ENCODE measurements at places on chromosomes 13 and 19.

GRCh38 chr19:36013280-36014011 lies 567 bp downstream of the ALKBH6 start:
- no peak for DNase-seq

DNA sequence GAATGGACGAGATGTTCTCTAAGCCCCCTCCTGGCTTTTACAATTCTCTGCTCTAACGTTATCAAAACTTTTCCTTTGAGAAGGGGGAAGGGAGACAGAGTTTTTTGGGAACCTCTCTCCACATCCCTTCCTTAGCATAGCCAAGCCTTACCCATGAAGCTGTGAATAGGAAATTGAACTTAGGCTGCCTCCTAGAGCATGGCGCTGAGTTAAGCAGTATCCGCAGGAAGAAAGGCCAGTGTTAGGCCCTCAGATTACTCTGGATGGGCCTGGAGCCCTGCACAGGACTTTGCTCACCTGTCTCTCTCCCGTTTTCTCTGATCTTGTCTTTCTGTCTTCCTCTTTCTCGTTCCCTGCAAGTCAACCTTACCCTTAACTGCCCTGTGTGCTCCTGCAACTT lies 39.6 kb downstream of the CYP2B6 start:
- no peak for DNase-seq

DNA sequence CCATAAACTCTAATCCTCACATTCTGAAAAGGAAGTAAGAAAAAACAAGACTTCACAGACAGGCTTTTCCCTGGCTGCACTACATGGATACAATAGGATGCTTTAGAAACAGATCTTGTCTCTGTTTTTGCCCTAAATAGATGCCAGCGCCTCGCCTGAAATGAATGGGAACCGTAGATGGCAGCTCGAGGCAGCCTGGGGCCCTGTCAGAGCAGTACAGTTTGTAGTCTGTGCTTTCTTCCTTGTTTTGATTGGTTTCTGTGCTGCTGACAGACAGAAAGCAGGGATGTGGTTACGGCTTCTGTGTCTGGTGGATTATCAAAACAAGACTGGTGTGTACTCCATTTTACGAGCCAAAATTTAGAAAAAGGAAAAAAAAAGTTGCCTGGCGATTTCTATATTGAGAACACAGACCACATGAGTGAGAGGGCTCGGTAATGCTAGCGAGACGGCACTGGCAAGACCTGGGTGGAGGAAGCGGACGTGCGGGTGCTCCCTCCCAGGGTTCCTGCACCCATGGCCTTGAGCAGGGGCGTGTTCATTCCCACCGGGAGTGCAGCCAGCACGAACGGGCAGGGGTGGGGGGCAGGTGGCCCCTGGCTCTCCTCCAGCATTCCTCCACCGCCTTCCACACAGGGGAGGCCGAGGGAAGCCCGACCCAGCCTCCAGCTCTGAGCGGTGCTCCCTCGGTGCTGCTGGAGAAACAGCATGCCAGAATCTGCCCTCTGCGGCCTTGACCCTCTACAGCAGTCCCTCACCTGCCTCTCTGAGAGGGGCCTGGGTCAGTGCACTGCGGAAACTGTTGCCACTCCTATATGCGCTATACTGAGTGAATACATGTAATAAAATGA lies 37.6 kb upstream of the C1QTNF9 start:
- DNase-seq: no peak

GRCh38 chr13:23724196-23724970 lies 154.2 kb downstream of the TNFRSF19 start:
- no peak for DNase-seq

GRCh38 chr19:7865262-7865911 lies 8.8 kb downstream of the PRR36 start:
- no peak for DNase-seq

GRCh38 chr13:77184455-77184854 lies 142.4 kb downstream of the MYCBP2 start:
- no peak for DNase-seq

DNA sequence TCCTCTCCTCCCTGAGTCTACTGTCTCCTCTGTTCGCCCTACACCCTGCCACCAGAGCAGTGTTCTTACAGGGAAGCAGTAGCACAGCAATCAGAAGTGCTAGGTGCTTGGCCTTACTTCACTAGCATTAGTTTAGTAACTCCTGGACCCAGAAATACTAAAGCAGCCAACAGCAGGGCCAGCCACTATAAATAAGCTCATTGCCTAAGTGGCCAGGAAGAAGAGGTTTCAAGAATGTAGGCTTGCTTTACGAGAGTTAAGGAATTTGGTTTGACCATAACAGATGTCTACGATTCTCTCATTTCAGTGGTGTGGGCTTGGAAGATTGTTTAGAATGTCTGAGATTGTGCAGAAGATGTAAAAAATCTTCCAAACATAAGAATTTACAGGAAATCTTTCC lies 103.3 kb downstream of the ZAR1L start:
- DNase-seq: no peak

GRCh38 chr13:84417416-84417815 lies 535.1 kb upstream of the SLITRK1 start:
- no peak for DNase-seq

DNA sequence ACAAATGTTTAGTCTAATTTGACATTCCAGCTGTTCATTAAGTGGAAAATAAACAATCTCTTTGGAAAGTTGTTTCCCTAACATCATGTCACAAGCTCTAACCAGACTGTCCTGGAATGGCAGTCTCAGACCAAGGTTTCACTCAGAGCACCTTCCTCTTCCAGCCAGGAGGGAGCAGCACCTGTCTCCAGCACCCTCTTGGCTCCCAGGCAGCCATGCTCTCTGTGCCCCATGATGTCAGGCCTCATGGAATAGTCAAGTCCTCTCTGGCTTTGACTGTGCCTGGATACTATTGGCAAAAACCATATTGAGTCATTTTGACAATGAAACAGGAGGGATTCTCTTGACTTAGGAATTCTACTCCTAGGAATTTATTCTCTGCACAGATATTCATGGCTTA lies 171.4 kb downstream of the OXGR1 start:
- no peak for DNase-seq

DNA sequence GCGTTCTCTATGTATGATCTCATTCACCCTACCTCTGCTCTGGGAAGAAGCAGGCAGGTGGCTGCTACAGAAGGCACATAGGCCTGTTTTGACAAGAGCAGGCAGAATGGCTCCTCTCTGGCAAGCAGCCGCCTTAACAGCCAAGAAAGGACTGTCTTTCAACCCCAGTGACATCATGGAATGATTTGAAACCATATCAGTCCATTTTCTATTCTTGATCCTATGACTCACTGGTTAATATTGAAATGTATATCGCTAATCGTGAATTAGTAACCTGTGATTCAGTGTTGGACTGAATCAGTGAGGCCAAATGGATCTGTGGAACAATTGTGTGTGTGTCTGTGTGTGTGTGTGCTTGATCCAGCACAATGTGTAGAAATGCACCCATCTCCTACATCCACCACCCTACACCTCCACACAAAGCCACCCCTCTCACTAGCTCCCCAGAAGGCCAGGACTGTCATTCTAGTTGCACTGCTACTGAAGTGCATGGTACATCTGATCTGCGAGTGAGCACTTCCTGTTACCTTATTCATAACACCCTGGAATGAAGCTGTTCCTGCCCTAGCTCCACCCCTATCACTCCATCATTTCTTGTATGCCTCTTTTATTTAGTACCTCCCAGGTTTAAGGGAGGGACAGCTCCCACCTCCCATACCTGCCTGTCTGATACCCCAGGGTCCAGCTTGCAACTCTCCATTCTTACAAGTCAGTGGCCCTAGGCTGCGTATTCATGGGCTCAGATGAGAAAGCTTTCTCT lies 460.0 kb downstream of the FOXO1 start:
- DNase-seq: no peak

All from NCI-H2081 treated with DMSO at 0.1 percent for 48 hours (cell line).